ENCODE measurements at places on chromosomes 11 and 22.

GRCh38 chr11:19441752-19442553 lies 201.2 kb upstream of the E2F8 start:
- DNase-seq, result no peak

GRCh38 chr11:78179459-78180071 lies 8.9 kb downstream of the KCTD21 start:
- no peak for DNase-seq

GRCh38 chr11:10314199-10315072 lies 9.6 kb downstream of the ADM start:
- DNase-seq, result peak; percentile 40

GRCh38 chr11:132422722-132423121 lies 1052.3 kb downstream of the NTM start:
- DNase-seq, result no peak

GRCh38 chr11:76329084-76329648 lies 51.8 kb downstream of the THAP12 start:
- no peak for DNase-seq

- DNase-seq, result no peak
Measured at GRCh38 chr11:44629732-44630345, 64.4 kb downstream of the CD82 start.

- DNase-seq, result no peak
Measured at GRCh38 chr11:116580799-116581198, 192.0 kb downstream of the BUD13 start.

DNA sequence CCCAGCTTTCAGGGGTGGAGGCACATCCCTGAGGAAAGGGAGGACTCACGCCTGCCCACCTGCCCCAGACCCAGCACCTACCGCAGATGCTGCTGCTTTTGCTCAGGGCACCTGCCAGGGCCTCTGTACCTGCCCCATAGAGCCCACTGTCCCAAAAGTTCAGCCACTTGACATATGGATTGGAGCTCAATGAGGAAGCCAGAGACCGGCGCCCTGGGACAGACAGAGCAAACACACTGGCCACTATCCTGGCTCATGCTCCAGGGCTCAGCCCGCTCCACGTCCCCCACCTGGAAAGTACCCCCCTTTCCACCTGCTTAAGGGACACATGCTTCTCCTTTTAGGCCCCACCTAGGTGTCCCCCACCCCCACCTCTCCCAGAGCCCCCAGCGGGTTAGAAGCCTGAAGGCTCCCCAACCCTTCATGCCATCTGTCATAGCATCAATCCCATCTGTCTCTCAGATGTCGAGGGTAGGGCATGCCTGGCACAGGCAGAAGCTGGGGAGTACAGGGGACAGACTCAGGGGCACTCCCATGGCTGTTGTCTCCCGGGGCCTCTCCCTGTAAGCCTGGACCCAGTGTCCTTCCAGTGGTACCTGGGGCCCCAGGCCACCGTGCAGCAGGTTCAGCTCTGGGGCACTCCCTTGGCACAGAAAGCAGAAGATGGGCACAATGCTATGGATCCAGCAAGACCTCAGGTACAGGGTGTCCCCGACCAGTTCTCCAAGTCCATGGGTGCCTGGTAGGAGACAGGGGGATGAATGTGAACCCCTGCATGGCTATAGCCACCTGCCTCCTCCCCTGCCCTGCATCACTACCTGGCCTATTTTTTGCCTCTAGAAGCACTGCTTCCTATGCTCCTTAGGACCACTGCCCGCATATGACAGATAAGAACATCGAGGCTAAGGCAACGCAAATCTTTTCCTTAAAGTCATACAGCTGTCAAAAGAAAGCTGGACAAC lies 2.2 kb upstream of the P2RX6 start:
- no peak for DNase-seq

GRCh38 chr22:17827466-17827865 lies 53.2 kb upstream of the BID start:
- no peak for DNase-seq

DNA sequence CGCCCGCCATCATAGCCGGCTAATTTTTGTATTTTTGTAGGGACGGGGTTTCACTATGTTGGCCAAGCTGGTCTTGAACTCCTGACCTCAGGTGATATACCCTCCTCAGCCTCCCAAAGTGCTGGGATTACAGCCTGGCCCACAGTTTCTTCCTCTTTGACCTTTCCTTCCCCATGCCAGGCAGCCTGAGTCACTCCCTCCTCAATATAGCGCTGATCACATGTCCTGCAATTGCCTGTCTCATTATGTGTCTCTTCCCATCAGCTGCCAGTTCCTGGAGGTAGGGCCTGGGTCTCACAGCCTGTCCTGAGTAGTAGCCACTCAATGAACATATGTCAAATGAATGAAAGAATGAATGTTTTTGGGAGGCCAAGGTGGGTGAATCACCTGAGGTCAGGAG lies 43.0 kb upstream of the CCDC134 start:
- DNase-seq, result peak; percentile 17

Measured in MV-4-11 (cell line).